ENCODE measurements at places on chromosomes 7 and 10.

GRCh38 chr10:1043532-1043995, 5.4 kb downstream of the IDI1 start:
- H3K27me3 ChIP-seq: no peaks in the 10 kb centered on the region
- H3K27ac ChIP-seq: peak overlapping the region; percentile 97
- peak; percentile 49 for DNase-seq
- H3K36me3 ChIP-seq: peaks cover 6% of the 10 kb centered on the region
- H3K4me3 ChIP-seq: peak overlapping the region; percentile 90
- H3K4me1 ChIP-seq: peaks cover 31% of the 10 kb centered on the region

DNA sequence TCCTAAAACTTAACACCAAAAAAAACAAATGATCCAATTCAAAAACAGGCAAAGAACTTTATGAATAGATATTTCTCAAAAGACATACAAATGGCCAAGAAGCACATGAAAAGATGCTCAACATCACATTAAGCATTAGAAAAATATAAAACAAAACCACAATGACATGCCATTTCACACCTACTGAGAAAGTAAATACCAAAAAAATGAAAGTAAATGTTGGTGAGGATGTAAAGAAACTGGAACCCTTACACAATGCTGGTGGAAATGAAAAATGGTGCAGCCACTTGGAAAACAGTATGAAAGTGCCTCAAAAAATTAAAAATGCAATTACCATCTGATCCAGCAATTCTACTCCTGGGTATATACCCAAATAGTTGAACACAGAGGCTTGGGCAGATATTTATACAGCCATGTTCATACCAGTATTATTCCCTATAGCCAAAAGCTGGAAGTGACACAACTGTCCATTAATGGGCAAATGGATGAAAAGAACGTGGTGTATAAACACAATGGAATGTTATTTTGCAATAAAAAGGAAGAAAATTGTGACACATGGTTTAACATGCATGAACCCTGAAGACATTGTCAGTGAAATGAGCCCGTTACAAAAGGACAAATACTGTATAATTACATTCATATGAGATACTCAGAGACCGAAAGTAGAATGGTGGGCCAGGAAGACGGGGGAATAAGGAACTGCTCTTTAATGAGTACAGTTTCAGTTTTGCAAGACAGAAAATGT, 89.0 kb downstream of the JMJD1C start:
- H3K4me1 ChIP-seq: peaks cover 18% of the 10 kb centered on the region
- no peaks in the 10 kb centered on the region for H3K27me3 ChIP-seq
- H3K4me3 ChIP-seq: peak overlapping the region; percentile 73

- no peaks in the 10 kb centered on the region for H3K4me1 ChIP-seq
- no peak overlapping the region for H3K4me3 ChIP-seq
- no peak for DNase-seq
- no peaks in the 10 kb centered on the region for H3K27me3 ChIP-seq
- no peak overlapping the region for H3K27ac ChIP-seq
- no peaks in the 10 kb centered on the region for H3K36me3 ChIP-seq
Measured at GRCh38 chr7:46490406-46490805, 569.3 kb upstream of the IGFBP3 start.

DNA sequence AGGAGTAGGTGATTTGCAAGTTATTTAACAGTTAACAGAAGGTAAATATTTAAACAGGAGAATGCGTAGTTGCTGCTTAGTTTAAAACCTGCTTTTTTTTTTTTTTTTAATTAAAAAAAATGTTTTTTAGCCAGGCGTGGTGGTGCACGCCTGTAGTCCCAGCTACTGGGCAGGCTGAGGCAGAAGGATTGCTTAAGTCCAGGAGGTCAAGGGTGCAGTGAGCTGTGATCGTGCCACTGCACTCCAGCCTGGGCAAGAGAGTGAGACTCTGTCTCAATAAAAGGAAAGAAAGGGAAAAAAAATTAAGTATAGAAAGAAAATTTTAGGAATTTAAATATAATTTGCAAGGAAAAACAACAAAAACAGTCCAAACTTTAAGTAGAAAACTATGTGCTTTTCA, 71.6 kb downstream of the BTRC start:
- no peak overlapping the region for H3K27ac ChIP-seq
- DNase-seq: no peak
- peaks cover 8% of the 10 kb centered on the region for H3K36me3 ChIP-seq
- H3K4me3 ChIP-seq: no peak overlapping the region

- H3K4me1 ChIP-seq: peaks cover 5% of the 10 kb centered on the region
- H3K36me3 ChIP-seq: peaks cover 3% of the 10 kb centered on the region
- H3K27ac ChIP-seq: no peak overlapping the region
- H3K4me3 ChIP-seq: no peak overlapping the region
Measured at GRCh38 chr7:154910125-154910524, 92.8 kb downstream of the PAXIP1 start.

DNA sequence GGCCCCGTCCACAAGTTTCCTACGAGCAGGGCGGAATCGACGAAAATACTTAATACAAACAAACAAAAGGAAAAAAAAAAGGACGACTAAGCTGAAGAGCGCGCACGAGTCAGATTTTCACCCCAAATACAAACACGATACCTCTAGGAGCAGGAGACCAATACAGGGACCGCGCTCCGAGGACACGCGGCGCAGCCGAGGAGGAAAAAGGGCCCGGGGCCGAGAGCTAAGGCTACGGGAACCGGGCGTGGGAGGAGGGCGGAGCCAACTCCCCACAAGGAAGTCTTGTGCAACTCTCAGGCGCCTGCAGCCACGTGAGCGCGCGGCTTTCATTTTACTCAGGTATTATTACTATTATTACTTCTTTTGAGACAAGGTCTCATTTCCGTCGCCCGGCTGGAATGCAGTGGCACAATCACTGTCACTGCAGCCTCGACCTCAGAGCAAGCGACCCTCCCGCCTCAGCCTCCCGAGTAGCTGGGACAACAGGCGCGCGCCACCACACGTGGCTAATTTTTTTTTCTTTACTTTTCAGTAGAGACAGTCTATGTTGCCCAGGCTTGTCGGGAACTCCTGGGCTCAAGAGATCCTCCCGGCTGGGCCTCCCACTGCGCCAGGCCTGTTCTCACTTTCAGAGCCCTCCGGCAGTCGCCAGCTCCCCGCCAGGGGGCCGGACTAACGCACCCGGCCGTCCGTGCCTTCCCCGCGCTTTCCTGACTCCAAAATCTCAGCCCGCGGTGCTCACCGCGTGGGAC, 1.2 kb downstream of the HNRNPF start:
- DNase-seq: peak; percentile 77
- peak overlapping the region; percentile 98 for H3K4me3 ChIP-seq
- H3K27ac ChIP-seq: peak overlapping the region; percentile 100

GRCh38 chr7:50921114-50921813, 138.6 kb upstream of the GRB10 start:
- no peaks in the 10 kb centered on the region for H3K4me1 ChIP-seq
- peaks cover 2% of the 10 kb centered on the region for H3K27me3 ChIP-seq
- DNase-seq: no peak
- no peaks in the 10 kb centered on the region for H3K36me3 ChIP-seq

- no peaks in the 10 kb centered on the region for H3K27me3 ChIP-seq
- no peak overlapping the region for H3K27ac ChIP-seq
- no peak for DNase-seq
- peaks cover 25% of the 10 kb centered on the region for H3K36me3 ChIP-seq
- no peak overlapping the region for H3K4me3 ChIP-seq
- peaks cover 4% of the 10 kb centered on the region for H3K4me1 ChIP-seq
Measured at GRCh38 chr7:139619367-139619657, 95.8 kb downstream of the CLEC2L start.

GRCh38 chr7:45469103-45469502, 105.1 kb upstream of the ADCY1 start:
- peaks cover 2% of the 10 kb centered on the region for H3K36me3 ChIP-seq
- DNase-seq: no peak
- H3K27me3 ChIP-seq: peaks cover 12% of the 10 kb centered on the region
- H3K4me1 ChIP-seq: no peaks in the 10 kb centered on the region
- H3K4me3 ChIP-seq: no peak overlapping the region

DNA sequence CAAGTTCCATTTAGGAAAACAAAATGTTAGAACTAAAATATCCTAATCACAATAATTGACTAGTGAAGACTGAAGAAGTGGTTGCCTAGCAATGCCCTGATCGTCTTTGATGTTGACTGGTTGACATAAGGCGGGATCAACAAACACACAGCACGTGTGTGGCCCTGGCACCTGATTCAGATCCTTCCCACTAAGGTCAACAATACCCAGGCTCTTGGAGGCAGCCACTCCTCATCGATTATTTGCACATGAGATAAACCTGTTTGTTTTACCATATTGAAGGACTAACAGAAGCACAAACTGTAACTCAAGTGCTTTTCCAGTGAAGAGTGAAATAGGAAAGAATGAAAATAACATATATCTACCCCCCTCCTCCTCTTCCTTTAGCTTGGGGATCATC, 15.6 kb downstream of the FANK1 start:
- peaks cover 14% of the 10 kb centered on the region for H3K27me3 ChIP-seq
- no peaks in the 10 kb centered on the region for H3K4me1 ChIP-seq
- H3K4me3 ChIP-seq: no peak overlapping the region
- H3K36me3 ChIP-seq: no peaks in the 10 kb centered on the region
- no peak overlapping the region for H3K27ac ChIP-seq

DNA sequence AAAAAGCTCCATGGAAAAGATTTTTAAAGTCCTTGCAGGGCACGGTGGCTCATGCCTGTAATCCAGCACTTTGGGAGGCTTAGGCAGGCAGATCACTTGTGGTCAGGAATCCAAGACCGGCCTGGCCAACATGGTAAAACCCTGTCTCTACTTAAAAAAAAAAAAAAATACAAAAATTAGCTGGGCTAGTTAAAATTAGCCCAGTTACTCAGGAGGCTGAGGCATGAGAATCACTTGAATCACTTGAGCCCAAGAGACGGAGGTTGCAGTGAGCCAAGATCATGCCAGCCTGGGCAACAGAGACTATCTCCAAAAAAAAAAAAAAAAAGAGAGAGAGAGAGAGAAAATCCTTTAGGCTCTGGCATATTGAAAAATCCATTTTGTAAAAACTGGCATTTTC, 61.9 kb downstream of the CCDC6 start:
- H3K4me3 ChIP-seq: no peak overlapping the region
- H3K27me3 ChIP-seq: no peaks in the 10 kb centered on the region
- peaks cover 20% of the 10 kb centered on the region for H3K36me3 ChIP-seq
- H3K4me1 ChIP-seq: peaks cover 9% of the 10 kb centered on the region
- H3K27ac ChIP-seq: no peak overlapping the region
- no peak for DNase-seq

- no peaks in the 10 kb centered on the region for H3K36me3 ChIP-seq
- H3K27ac ChIP-seq: no peak overlapping the region
- DNase-seq: no peak
- H3K4me3 ChIP-seq: no peak overlapping the region
- peaks cover 5% of the 10 kb centered on the region for H3K27me3 ChIP-seq
Measured at GRCh38 chr7:74012842-74013249, 15.1 kb upstream of the ELN start.

GRCh38 chr7:103924184-103924583, 65.3 kb downstream of the RELN start:
- H3K36me3 ChIP-seq: no peaks in the 10 kb centered on the region
- H3K27me3 ChIP-seq: no peaks in the 10 kb centered on the region
- H3K4me1 ChIP-seq: no peaks in the 10 kb centered on the region
- no peak overlapping the region for H3K4me3 ChIP-seq

Data from memory B cell (primary cell).